ENCODE measurements at places on chromosomes 1 and 21.

DNA sequence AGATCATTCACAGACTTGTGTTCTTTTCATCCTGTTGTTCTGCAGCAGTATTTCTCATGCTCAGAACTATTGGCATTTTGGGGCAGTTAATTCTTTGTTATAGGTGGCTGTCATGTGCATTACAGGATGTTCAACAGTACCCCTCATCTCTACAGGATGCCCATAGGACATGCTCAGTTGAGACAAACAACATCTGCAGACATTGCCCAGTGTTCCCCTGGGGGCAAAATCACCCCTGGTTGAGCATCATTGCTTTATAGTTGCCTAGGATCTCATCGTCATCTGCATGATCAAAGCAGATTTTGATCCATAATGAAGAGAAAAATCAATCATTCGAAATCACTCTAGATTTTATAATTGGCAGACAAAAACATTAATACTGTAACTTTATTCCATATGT lies 222.5 kb upstream of the CACYBP start:
- DNase-seq = no peak

DNA sequence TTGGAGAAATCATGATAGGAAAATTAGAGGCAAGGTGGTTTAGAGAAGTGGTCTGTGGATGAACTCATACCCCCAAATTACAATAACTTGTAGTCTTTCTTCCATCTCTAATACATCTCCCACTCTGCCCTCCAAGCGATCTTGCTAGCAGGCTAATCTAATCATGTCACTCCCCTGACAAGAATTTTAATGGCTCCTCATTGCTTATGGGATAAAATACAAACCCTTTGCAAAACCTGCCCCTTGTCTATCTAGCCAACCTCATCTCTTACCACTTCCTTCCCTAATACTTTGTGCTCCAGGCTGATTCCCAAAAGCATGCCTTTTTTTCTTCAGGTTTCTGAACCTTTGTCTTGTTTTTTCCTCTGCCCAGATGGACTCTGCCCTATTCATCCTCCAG lies 71.3 kb upstream of the LRRN2 start:
- no peak for DNase-seq

DNA sequence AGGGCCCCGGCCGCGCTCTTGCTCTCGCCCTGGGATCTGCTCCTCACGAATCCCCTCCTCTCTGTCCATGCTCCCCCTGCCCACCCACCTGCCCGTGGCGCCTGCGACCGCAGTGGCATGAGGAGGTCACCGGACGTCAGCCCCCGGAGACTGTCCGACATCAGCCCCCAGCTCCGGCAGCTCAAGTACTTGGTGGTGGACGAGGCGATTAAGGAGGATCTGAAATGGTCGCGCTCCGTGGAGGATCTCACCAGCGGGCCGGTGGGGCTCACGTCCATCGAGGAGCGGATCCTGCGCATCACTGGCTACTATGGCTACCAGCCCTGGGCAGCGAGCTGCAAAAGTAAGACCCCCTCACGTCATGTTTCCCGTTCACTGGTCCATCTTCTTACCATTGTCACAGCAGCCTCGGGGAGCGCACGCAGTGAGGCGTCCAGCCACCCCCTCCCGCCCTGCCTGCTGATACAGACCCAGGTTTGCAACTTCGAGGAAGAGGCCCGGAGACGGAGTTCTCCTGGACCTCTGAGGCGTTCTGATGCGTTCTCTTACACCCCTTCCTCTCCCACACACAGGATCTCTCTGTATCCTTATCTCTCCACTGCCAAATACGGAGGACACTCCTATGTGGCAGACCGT lies 1.1 kb downstream of the SLC35F3 start:
- no peak for DNase-seq

GRCh38 chr1:78060857-78061563 lies 15.2 kb downstream of the GIPC2 start:
- no peak for DNase-seq

DNA sequence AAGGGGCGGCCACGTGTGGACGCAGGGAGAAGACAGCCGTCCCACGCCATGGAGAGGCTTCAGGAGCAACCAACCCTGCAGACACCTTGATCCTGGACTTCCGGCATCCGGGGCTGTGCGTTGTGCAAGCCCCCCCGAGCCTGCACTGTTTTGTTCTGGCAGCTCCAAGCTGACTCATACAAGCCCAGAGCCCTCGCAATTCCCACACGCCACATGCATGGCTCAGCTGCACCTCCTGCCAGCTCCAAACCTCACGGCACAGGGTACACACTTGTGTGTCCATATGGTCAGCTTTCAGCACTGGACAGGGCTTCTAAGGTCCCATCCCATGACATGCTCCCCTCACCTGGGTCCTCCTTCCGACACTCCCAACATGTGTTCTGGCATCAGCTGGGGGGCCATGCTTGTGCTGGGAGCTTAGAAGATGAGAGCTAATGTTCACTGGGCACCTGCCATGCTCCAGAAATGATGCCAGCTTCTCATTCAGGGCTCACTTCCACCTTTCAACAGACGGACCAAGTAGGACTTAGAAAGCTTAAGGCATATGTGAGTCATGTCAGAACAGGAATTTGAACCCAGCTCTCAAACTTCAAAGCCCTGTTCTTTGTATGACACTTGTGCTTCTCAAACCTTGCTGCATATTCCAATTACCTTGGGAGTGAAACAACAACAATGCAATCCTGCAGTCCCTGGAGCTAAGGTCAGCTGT lies 137.3 kb downstream of the PGBD5 start:
- no peak for DNase-seq

DNA sequence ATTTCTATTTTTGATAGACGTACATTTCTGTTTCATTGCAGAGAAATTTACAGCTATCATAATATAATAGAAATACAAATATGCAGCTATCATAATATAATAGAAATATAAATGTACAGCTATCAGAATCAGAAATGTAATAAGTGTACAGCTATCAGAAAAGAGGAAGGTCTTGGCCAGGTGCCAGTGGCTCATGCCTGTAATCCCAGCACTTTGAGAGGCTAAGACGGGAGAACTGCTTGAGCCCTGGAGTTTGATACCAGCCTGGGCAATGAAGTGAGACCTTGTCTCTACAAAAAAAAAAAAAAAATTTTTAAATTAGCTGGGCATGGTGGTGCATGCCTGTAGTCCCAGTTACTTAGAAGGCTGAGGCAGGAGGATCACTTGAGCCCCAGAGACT lies 37.9 kb downstream of the PIGM start:
- no peak for DNase-seq

GRCh38 chr1:101769520-101769919 lies 227.2 kb downstream of the OLFM3 start:
- DNase-seq = no peak

Data from activated gamma-delta T cell (primary cell).